ENCODE measurements at places on chromosomes 12 and 14. TPM values are rescaled to one million over a fixed set of nuclear protein-coding genes. Genes with fewer than 3 reads are reported as not detected.

OTX2 gene
- total RNA-seq: not detected

- H3K4me1 ChIP-seq: no peaks in the 10 kb centered on the region
- no peak overlapping the region for H3K4me3 ChIP-seq
Observed at GRCh38 chr12:3597526-3598210, 106.7 kb downstream of the PRMT8 start.

DNA sequence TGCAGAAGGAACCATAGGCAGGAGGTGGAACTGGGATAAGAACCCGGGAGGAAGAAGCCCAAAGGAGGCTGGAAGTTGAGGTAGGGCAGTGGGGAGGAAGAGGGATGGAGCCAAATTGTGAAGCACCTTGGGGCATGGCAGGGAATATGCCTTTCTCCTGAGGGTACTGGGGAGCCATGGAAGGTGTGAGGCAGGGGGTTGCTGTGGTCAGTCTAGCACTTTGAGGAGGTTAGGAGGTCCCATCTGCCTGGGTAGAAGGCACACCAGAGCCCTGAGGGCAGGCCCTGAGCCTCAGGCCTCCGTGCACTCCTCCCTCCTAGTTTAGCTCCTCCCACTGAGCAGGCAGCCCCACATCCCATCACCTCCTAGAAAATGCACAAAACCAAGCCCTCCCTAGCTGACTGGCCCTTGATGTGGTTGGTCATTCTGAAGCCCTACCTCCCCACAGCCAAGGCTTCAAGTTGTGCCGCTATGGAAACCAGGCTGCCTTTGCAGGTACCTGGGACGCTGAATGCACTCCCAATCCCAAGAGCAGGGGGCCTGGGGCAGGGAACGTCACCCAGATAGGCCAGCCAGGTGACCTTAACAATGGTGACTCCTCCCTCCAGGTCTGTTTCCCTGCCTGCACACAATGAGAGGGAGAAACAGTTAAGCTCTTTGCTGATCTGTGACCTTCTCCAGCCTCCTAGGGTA is 15.1 kb downstream of the PHETA1 start:
- DNase-seq: no peak
- no peak overlapping the region for H3K4me3 ChIP-seq
- no peaks in the 10 kb centered on the region for H3K36me3 ChIP-seq
- H3K4me1 ChIP-seq: no peaks in the 10 kb centered on the region
- H3K27me3 ChIP-seq: no peaks in the 10 kb centered on the region

- peaks cover 30% of the 10 kb centered on the region for H3K36me3 ChIP-seq
- no peak overlapping the region for H3K27ac ChIP-seq
- no peaks in the 10 kb centered on the region for H3K4me1 ChIP-seq
- DNase-seq: peak; percentile 63
Observed at GRCh38 chr12:3658327-3659163, 94.4 kb downstream of the CRACR2A start.

GRCh38 chr12:65082406-65082805 is 38.7 kb downstream of the WIF1 start:
- no peaks in the 10 kb centered on the region for H3K36me3 ChIP-seq
- peaks cover 29% of the 10 kb centered on the region for H3K27me3 ChIP-seq
- DNase-seq: no peak
- H3K4me1 ChIP-seq: no peaks in the 10 kb centered on the region
- H3K4me3 ChIP-seq: no peak overlapping the region

GRCh38 chr12:33529810-33530209 is 90.2 kb upstream of the SYT10 start:
- H3K4me1 ChIP-seq: no peaks in the 10 kb centered on the region
- DNase-seq: no peak
- no peak overlapping the region for H3K27ac ChIP-seq
- H3K36me3 ChIP-seq: no peaks in the 10 kb centered on the region
- no peaks in the 10 kb centered on the region for H3K27me3 ChIP-seq

GRCh38 chr12:62512901-62513300 is 46.3 kb downstream of the MON2 start:
- no peak overlapping the region for H3K27ac ChIP-seq
- H3K36me3 ChIP-seq: peaks cover 63% of the 10 kb centered on the region
- H3K4me3 ChIP-seq: no peak overlapping the region

- no peaks in the 10 kb centered on the region for H3K4me1 ChIP-seq
- H3K4me3 ChIP-seq: no peak overlapping the region
- peak; percentile 60 for DNase-seq
- H3K27ac ChIP-seq: no peak overlapping the region
- no peaks in the 10 kb centered on the region for H3K27me3 ChIP-seq
Observed at GRCh38 chr12:57803319-57803893, 15.1 kb downstream of the AVIL start.
